ENCODE measurements at places on chromosomes 2 and 18. TPM values are rescaled to one million over a fixed set of nuclear protein-coding genes. Genes with fewer than 3 reads are reported as not detected.

The NDC80 gene
- total RNA-seq = not detected

The GLI2 gene
- total RNA-seq = 3.5 TPM

GRCh38 chr2:120491111-120491625 is 145.2 kb downstream of the INHBB start:
- DNase-seq = no peak

DNA sequence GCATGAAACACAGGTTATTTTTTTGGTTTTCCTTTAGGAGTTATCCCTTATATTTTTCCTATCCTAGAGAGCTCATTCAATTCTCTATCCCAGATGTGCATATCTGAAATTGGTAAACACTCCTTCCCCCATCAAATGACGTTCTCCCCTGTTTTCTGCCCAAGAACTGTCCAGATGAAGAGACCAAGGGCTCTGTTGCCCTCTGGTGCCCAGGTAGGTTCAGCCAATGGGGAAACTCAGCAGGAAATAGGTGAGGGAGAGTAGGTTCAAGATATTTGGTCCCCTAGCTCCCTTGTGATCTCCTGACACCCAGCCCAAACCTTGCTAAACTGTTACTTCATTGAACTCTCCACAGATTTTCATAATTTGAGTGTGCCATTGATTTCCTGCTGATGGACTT is 14.1 kb upstream of the INO80C start:
- DNase-seq = no peak

The LOXHD1 gene
- total RNA-seq = 0.11 TPM

DNA sequence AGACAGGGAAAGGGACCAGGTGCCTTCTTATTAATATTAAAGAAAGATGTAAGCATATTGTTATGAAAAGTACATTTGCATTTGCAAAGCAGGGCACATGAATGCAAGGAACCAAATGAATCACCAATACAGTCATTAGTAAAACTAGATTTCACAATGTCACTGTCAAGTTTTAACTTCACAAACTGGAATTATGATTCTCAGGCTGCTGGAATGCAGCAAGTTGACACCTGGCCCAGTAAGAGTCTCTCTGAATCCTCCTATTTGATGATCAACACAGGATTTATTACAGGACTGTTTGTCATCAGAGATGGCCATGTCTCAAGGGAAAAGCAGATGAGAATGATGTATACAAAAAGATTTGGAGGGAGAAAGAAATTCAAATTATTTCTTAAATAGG is 72.9 kb upstream of the STK39 start:
- no peak for DNase-seq

DNA sequence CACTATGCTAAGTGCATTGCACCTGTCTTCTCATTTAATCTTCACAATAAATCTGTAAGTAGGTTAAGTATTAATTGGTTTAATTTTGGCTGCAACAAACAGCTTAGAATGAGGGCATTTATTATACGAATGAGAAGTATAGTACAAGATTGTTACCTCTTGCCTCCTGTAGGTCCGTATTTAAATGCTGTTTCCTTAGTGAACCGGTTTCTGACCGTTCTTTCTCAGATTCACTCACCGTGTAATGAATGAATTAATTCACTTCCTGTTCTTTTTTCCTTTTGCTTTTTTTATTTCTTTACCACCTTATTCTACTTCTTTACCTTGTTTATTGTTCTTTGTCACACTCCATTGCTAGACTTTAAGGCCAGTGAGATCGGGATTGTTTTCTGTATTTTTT is 153.8 kb upstream of the RASGRP3 start:
- DNase-seq = no peak

- no peak for DNase-seq
These were observed 84.4 kb upstream of the DYNAP start for GRCh38 chr18:54506516-54507261.
